Activated CD4-positive, alpha-beta T cell treated with anti-CD3 and anti-CD28 coated beads, Interleukin-2, Interleukin-6, amounts not matched to agents 100 ng/mL and 50 ng/mL, durations not matched to agents 16 hours and 8 hours (primary cell): ENCODE measurements at places on chromosomes 16 and 17.

GRCh38 chr16:72819345-72819744 lies 228.6 kb downstream of the ZFHX3 start:
- DNase-seq: no peak

DNA sequence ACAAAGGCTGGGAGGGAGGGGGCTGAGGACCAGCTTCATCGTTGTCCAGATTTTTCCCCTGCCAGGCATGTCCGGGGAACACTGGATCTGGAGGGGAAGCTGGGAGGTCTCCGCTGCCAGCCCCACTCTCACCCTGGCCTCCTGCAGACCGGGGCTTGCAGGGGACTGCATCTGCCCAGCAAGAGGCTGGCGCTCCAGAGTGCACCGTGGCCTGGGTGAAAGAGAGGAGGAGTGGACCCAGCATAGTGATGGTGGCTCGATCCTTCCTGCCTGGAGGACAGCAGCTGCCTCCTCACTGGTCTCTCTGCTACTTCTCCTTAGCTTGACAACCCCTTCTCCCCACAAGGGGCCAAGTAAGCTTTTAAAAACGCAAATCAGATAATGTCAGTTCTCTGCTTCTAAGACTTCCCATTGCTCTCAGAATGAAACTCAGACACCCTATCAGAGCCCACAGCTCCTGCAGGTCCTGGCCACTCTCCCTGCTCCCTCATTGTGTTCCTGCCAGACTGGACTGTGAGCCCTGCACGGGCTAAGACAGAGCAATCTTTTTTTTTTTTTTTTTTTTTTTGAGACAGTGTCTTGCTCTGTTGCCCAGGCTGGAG lies 15.0 kb downstream of the CPNE2 start:
- DNase-seq: no peak

- no peak for DNase-seq
Observed at GRCh38 chr17:63475491-63476412, 1.1 kb upstream of the ACE start.

- DNase-seq: no peak
Observed at GRCh38 chr16:57384248-57385070, 12.2 kb downstream of the CX3CL1 start.

DNA sequence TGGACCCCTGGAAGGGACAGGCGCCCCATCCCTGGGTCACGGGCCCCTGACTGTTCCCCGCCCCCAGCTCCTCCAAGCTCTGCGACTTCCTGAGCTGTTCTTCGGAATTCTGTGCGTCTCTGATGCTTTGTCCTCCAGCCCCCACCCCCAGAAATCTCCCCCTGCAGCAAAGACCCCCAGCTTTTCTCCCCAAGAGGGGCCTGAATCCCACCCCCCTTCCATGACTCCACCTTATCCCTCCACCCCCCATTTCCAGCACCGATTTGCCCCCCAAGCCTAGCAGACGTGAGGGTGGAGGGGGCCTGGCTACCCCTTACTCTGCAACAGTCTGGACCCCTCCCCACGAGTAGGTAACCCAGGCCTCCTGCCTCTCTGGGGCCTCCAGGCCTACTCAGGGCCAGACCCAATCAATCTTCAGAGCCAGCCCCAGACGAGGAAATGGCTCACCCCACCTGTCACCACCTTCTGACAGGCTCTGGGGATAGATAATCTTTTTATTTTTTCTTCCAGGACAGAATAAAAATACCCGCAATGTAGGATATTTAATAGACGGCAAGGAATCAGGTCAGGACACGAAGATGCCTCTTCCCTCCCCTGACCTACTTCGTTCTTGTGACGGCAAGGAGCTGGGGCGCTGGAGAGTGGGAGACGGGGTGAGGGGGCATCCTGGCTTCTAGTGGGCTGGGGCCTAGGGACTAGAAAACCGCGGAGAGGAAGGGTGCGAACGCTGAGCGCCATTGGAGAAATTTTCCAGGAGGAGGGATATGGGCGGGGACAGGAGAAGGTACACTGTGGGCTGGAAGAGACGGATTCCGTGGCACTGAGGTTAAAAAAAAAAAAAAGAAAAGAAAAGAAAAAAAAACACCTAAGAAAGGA lies 744 bp upstream of the PLXDC1 start:
- no peak for DNase-seq

DNA sequence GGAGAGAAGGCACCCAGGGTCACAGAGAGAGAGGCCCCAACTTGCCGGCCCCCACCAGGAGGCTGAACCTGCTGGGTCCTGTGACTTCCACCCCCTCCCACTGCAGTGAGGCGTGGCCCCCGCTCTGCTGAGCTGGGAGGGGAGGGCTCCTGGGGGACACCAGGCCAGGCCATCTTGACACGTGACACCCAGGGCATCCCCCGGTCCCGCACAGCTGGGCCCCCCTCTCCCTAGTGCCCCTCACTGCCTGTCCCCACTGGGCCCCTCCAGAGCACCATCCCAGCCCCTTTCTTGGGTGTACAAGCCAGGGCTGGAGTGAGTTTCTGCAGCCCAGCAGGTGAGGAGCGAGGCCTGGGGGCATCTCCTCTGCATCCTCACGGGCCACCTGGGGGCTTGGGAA lies 12.4 kb downstream of the UBALD1 start:
- no peak for DNase-seq

DNA sequence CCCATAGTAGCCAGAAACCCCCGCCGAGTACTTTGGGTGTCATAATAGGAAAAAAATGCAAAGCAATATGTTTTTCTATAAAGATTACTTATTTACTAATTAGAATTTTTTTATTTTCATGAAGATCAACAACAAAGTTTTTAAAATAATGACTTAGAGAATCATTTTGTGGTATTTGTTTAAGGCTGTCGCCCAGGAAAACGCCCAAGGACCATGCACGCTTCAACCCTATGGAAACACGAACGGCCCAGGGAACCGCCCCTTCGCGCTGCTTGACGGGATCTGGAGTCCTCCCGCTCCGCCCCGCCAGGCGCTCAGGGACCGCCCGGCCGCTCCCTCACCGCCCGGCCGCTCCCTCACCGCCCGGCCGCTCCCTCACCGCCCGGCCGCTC lies 408 bp upstream of the KPNA2 start:
- DNase-seq: peak; percentile 94
